ENCODE measurements at places on chromosomes 11 and 22.
A peak's percentile ranks its signal among the peaks of the same experiment; 100 is the strongest.

- DNase-seq, result peak; percentile 79
Measured at GRCh38 chr11:10366568-10367331, 61.9 kb downstream of the ADM start.

- no peak for DNase-seq
Measured at GRCh38 chr22:30996462-30996861, 27.4 kb downstream of the TUG1 start.

- no peak for DNase-seq
Measured at GRCh38 chr22:29480512-29481264, 670 bp downstream of the NEFH start.

DNA sequence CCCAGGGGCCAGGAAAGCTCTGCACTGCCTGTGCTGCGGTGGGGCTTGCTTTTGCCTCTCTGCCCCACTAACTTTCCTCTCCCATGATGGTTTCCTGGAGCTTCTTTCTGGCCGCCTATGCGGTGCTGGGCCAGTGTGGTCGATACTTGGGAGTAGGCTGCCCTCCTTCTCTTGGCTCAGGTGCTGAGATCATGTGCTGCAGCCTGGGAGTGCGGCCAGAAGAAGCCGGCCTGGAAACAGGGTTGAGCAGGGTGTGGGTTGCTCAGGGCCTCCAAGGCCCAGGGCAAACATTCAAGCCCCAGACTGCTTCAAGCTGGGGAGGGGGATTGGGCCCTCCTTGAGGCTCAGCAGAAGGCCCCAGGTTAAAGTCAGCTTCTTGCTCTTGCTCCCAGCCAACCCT is 125.0 kb downstream of the NTM start:
- DNase-seq, result no peak

GRCh38 chr11:64849598-64850356 is 5.3 kb upstream of the CDC42BPG start:
- no peak for DNase-seq

DNA sequence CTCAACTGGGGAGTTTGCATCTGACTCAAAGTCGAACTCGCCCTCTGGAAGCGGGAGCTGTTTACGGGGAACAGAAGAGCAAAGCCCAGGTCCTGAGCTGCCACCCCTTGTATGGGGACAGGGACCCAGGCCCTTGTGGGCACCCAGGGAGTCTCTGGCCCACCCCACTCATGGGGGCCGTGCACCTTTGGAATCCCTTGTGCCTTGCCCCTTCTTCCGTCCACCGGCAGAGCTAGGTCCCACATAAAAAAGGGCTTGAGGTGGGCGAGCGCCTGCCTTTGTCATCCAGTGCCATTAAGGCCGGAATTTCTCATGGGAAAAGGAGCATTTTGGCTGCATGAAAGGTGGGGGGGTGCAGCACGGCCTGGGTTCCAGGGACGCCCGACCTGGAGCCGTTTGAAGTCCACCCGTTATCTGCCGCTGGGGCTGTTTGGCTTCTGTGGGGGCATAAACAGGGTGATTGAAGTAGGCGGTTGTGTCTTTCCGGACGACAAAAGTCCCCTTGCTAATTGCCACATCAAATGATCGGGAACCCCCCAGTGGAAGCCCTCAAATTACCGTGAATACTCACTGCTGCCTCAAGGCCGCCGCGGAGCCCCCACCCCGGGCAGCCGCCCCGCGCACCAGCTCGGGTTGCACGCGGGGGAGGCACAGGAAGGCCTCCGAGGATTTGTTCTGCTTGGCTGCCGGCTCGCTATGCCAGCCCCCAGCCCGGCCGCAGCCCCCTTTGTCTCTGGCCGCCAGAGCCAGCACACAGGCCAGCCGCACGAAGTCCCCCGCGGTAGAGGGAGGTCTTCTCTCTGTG is 49.0 kb upstream of the FGF3 start:
- no peak for DNase-seq

DNA sequence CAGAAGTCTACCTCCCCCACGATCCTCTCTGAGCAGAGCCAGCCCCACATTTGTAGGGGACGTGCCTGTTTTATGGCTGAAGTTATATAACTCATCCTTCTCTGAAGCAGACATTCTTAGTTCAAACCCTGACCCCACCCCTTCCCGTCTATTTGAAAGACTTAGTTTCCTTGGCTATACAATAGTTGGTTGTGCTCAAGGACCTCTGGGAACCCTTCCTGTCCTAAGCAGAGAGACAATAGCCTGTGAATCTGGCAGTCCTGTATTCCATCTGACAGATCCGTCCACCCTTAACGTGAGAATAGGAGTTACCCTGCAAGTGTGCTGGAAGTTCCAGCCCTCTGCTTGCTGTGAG is 75.2 kb downstream of the MN1 start:
- DNase-seq, result no peak

All from T47D (cell line).